ENCODE measurements at places on chromosomes 11 and 22.

- no peaks in the 10 kb centered on the region for H3K4me1 ChIP-seq
- no peak for DNase-seq
- H3K36me3 ChIP-seq: no peaks in the 10 kb centered on the region
Measured at GRCh38 chr11:15107730-15108515, 6.8 kb upstream of the INSC start.

GRCh38 chr11:10382518-10382917 lies 72.5 kb upstream of the AMPD3 start:
- no peak for DNase-seq
- no peak overlapping the region for H3K4me3 ChIP-seq
- no peaks in the 10 kb centered on the region for H3K36me3 ChIP-seq
- H3K27me3 ChIP-seq: no peaks in the 10 kb centered on the region
- peaks cover 5% of the 10 kb centered on the region for H3K4me1 ChIP-seq

- no peaks in the 10 kb centered on the region for H3K27me3 ChIP-seq
- DNase-seq: no peak
- H3K36me3 ChIP-seq: no peaks in the 10 kb centered on the region
- peaks cover 13% of the 10 kb centered on the region for H3K4me1 ChIP-seq
- H3K27ac ChIP-seq: no peak overlapping the region
- H3K4me3 ChIP-seq: no peak overlapping the region
Measured at GRCh38 chr11:132337819-132338416, 967.5 kb downstream of the NTM start.

GRCh38 chr22:29375398-29376076 lies 12.8 kb downstream of the AP1B1 start:
- no peak overlapping the region for H3K27ac ChIP-seq
- peaks cover 14% of the 10 kb centered on the region for H3K4me1 ChIP-seq
- no peaks in the 10 kb centered on the region for H3K27me3 ChIP-seq
- DNase-seq: no peak
- H3K36me3 ChIP-seq: peaks cover 13% of the 10 kb centered on the region
- H3K4me3 ChIP-seq: no peak overlapping the region

DNA sequence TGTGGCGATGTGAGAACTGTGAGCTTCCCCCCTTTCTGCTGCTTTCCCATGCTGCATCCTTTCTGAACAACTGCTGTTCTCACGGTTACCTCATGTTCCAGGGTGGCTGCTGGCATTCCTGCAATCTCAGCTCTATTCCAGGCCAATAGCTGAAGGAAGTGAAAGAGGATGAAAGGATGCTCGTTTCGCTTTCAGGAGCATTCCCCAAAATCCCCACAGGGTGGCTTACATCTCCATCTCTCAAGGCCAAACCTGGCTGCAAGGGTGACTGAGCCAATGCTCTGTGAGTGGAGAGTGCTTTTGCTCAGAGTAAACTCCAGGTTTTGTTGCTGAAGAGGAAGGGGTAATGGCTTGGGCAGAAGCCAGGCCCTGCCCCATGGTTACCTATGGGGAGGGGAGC lies 848.2 kb downstream of the BRD1 start:
- no peak overlapping the region for H3K27ac ChIP-seq
- no peak overlapping the region for H3K4me3 ChIP-seq
- H3K27me3 ChIP-seq: peaks cover 93% of the 10 kb centered on the region
- no peaks in the 10 kb centered on the region for H3K36me3 ChIP-seq

DNA sequence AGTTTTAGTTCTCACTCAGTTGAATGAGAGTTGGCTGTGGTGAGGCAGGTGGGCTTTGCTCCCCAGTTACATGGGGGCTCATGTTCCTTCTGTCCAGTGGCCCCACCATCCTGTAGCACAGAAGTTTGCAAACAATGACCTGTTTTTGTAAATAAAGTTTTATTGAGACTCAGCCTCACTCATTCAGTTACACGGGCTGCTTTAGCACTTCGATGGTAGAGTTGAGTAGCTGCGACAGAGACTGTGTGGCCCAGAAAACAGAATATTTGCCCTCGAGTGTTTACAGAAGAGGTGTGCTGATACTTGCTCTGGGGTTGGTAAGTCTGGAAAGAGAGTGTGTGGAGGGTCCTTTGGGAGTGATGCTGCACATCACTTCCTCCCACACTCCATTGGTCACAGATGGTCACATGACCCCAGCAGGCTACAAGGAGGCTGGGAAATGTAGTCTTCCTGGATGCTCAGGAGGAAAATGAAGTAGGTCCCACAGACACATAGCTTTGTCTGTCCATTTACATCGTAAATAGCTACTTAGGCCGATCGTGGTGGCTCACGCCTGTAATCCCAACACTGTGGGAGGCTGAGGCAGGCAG lies 34.6 kb downstream of the IFT27 start:
- no peak overlapping the region for H3K27ac ChIP-seq
- DNase-seq: no peak
- H3K4me1 ChIP-seq: no peaks in the 10 kb centered on the region
- no peak overlapping the region for H3K4me3 ChIP-seq
- H3K36me3 ChIP-seq: no peaks in the 10 kb centered on the region

- H3K4me1 ChIP-seq: peaks cover 27% of the 10 kb centered on the region
- H3K4me3 ChIP-seq: no peak overlapping the region
- no peak overlapping the region for H3K27ac ChIP-seq
- DNase-seq: no peak
- H3K36me3 ChIP-seq: peaks cover 90% of the 10 kb centered on the region
- H3K27me3 ChIP-seq: no peaks in the 10 kb centered on the region
Measured at GRCh38 chr11:94857337-94857736, 89.2 kb downstream of the AMOTL1 start.

- no peak overlapping the region for H3K27ac ChIP-seq
- no peaks in the 10 kb centered on the region for H3K27me3 ChIP-seq
- H3K4me3 ChIP-seq: no peak overlapping the region
Measured at GRCh38 chr11:133818302-133818701, 27.0 kb downstream of the SPATA19 start.

DNA sequence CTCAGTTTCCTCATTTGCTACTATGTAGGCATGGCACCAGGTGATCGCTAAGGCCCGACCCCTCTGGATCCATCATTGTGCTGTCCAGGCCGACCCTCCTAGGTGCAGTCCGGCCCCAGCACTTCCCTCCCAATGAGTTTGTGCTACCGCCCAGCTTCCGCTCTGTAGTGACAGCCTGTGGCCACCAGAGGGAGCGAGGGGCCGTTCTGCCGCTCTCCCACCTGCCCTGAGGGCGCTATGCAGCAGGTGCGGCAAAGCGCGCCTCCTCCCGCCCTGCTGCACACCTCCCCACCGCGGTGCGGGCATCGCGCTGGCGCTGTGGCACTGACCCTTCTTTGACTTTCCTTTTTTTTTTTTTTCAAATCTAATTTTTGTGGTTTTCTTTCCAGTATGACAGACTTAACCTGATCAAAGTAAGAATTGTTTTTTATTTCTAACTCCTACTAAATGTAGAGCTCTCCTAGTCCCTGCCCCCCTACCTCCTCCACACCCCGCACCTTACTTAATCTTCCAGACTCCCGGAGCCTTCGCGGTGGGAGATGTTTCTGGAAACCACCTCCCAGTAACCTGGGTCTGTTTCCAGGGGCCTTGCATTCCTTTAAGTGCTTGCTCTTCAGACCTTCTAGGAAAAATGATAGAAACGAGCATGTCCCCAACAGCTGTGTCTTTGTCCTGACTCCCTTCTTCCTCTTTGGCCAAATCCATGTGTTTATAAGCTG lies 73.7 kb downstream of the SCN3B start:
- no peak overlapping the region for H3K27ac ChIP-seq
- peak; percentile 44 for DNase-seq
- peaks cover 12% of the 10 kb centered on the region for H3K4me1 ChIP-seq
- H3K4me3 ChIP-seq: no peak overlapping the region
- H3K36me3 ChIP-seq: no peaks in the 10 kb centered on the region

DNA sequence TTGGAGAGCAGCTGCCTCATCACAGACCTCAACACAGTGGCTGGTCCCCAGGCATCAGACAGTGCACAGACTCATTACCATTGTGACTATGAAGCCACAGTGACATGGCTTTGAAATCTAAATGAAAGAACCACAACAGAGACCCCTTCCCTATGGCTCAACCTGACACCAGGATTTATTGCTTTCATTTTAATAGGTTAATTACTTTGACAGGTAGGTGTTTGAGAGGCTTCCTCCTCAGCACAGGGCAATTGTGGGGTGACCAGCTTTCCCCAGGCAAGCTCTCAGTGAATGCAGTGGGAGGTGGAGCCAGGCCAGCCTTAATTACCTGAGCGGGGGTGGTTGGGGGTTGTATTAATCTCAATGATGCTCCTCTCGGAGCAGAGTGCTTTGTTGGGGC lies 102.3 kb downstream of the CHST1 start:
- H3K4me1 ChIP-seq: peaks cover 23% of the 10 kb centered on the region
- no peaks in the 10 kb centered on the region for H3K36me3 ChIP-seq
- no peak for DNase-seq
- peaks cover 36% of the 10 kb centered on the region for H3K27me3 ChIP-seq
- no peak overlapping the region for H3K4me3 ChIP-seq

- H3K27ac ChIP-seq: no peak overlapping the region
- H3K36me3 ChIP-seq: peaks cover 87% of the 10 kb centered on the region
- H3K4me3 ChIP-seq: no peak overlapping the region
- no peak for DNase-seq
Measured at GRCh38 chr11:10522921-10523320, 18.1 kb downstream of the RNF141 start.

DNA sequence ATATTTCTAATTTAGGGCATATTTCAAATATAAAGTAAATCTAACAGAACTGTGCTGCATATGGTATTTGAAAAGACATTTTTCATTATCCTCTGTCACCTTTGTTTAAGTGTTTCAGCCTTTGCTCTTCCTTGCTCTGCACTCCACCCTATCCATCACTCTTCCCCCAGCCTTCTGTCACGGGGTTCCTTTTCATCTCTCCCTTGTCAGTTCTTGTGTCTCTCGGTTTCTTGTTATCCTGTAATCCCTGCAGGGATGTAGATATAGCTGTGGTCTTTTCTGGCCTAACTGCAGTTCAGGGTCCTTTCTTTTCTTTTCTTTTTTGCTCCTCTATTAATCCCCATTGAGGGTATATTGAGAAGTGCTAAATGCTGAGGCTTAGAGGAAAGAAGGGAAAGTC lies 261.9 kb downstream of the DCDC1 start:
- no peak for DNase-seq
- no peak overlapping the region for H3K4me3 ChIP-seq
- no peaks in the 10 kb centered on the region for H3K36me3 ChIP-seq
- H3K27me3 ChIP-seq: peaks cover 8% of the 10 kb centered on the region
- no peaks in the 10 kb centered on the region for H3K4me1 ChIP-seq

GRCh38 chr11:134939905-134940304 lies 527.9 kb upstream of the B3GAT1 start:
- peaks cover 14% of the 10 kb centered on the region for H3K4me1 ChIP-seq
- H3K27ac ChIP-seq: no peak overlapping the region
- H3K36me3 ChIP-seq: no peaks in the 10 kb centered on the region
- peak; percentile 29 for DNase-seq

DNA sequence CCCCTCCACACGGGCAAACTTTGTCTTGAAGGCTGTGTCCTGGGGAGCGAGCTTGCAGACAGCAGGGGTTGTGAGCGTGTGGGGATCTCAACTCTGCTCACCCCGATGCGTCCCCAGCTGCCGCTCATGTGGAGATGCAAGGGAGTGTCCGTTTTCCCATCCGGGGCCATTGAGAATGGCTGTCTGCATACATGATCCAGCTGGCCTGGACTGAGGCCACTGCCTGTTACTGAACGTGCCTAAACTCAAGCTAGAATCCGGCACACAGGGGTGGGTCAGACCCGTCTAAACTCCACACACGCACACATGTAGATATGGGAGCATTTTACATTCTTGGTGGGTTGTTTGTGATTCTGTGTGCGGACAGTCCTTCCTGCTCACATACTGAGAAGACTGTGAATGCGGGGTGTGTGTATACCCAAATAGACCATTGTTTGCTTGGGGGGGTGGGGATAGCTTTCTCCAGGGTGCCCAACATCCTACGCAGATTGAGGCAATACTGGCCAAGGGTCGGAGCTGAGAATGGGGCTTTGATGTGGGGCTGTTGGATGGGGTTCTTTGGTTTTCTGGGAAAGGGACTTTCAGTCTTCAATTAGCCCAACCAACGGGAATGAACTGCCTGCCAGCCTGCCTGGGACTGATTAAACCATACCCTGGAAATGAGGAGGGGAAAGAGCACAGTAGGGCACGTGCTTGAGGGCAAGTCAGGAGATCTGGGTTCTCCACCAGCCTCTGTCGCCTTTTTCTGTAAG lies 60.4 kb downstream of the ST3GAL4 start:
- H3K4me1 ChIP-seq: peaks cover 81% of the 10 kb centered on the region
- H3K27me3 ChIP-seq: no peaks in the 10 kb centered on the region
- DNase-seq: peak; percentile 89
